NCI-H524 (cell line): ENCODE measurements at places on chromosomes 16 and 17.

DNA sequence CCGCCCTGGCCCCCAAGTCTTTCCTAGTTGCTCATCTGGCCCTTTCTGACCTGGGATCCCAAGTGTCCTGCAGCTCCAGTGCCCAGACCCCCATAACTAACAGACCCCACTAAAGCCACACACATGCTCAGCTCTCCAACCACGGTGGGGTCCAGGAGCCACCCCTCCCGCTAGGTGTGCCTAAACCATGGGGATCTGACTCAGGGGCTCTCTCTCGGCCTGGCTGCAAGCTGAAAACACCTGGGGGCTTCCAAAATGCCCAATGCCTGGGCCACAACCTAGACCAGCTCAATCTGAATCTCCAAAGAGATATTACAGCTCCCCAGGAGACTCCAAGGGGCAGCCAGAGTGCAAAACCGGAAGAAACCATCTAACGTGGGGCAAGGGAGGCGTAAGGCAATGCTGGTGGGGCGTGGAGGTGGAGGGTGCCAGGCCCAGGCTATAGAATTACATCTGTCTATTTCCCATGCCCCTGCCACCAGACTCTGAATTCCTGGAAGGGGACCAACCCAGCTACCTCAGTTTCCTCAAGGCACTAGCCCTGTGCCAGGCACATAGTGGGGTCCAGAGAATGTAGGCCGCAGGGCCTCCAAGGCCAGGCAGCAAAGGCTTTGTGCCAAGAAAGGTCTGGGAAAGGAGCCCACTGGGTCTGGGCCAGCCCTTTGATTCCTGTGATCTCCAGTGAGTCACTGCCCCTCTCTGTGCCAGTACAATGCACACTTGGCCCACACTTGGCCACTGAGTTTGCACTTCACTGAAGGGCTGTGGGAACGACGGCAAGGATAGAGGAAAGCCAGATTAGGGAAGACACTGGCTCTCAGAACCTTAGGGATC is 3.3 kb downstream of the CD2BP2 start:
- DNase-seq: no peak

GRCh38 chr16:72126429-72126765 is 32.8 kb downstream of the DHX38 start:
- no peak for DNase-seq

- DNase-seq: no peak
Measured at GRCh38 chr16:85869785-85870558, 29.0 kb upstream of the IRF8 start.

GRCh38 chr16:27444015-27444414 is 42.0 kb downstream of the IL21R start:
- DNase-seq: no peak

- DNase-seq: no peak
Measured at GRCh38 chr17:40993839-40994238, at the start of gene KRTAP3-3. KRTAP3-3 (minus strand) TSS chr17:40994164; CDS start chr17:40994097, 67 bp downstream.
